ENCODE measurements at places on chromosomes 5 and 9. TPM values are rescaled to one million over a fixed set of nuclear protein-coding genes. Genes with fewer than 3 reads are reported as not detected.
A peak's percentile ranks its signal among the peaks of the same experiment; 100 is the strongest.

- no peak for DNase-seq
Observed at GRCh38 chr9:135616619-135617537, 22.5 kb downstream of the GLT6D1 start.

Gene SPINK5
- polyA plus RNA-seq = 0.70 TPM

DNA sequence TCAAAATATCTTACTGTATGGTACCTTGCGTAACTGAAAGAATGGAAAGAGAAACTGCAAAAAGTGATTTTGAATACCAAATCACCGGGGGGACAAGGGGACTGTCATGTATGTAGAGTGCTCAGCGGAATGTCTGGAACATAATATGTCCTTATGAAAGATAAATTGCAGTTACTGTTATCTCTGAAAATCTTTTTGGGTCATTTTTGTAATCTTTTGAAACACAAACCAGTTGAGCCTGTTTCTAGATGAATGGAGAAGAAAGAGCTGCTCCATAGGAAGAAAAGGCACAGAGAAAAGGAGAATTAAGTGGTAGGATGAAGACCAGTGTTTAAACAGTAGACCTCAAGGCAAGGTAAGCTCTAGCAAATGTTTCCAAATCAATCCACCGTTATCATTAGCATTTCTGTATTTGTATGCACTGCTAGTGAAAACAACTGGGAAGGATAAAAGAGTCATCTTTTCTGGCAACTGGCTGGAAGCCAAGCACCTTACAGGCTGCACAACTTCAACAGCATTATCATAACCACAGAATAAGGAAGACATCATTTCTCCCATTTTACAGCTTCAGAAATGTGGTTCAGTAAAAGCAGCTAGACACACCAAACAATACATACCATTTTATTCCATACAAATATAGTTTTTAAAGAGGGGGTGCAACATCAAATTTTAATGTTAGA, 158.5 kb downstream of the TRPM3 start:
- DNase-seq = no peak

GRCh38 chr5:37738057-37738691, 101.7 kb downstream of the GDNF start:
- peak; percentile 70 for DNase-seq

GRCh38 chr9:34615132-34615531, 3.2 kb upstream of the RPP25L start:
- no peak for DNase-seq

Gene DRD1
- polyA plus RNA-seq = 0.04 TPM

GRCh38 chr5:57302164-57302563, 128.3 kb downstream of the GPBP1 start:
- DNase-seq = no peak

GRCh38 chr5:150154618-150155128, 972 bp downstream of the PDGFRB start:
- DNase-seq = no peak

GRCh38 chr9:70534471-70534870, 120.0 kb upstream of the KLF9 start:
- DNase-seq = no peak

- DNase-seq = no peak
Observed at GRCh38 chr9:27165670-27166069, 56.6 kb downstream of the TEK start.

GRCh38 chr5:124824637-124825158, 78.3 kb upstream of the ZNF608 start:
- no peak for DNase-seq

- DNase-seq = no peak
Observed at GRCh38 chr5:160837749-160838593, 14.0 kb downstream of the ATP10B start.

GRCh38 chr5:124645396-124645795, 101.0 kb downstream of the ZNF608 start:
- DNase-seq = no peak

Gene SLC6A3
- polyA plus RNA-seq = 0.13 TPM

DNA sequence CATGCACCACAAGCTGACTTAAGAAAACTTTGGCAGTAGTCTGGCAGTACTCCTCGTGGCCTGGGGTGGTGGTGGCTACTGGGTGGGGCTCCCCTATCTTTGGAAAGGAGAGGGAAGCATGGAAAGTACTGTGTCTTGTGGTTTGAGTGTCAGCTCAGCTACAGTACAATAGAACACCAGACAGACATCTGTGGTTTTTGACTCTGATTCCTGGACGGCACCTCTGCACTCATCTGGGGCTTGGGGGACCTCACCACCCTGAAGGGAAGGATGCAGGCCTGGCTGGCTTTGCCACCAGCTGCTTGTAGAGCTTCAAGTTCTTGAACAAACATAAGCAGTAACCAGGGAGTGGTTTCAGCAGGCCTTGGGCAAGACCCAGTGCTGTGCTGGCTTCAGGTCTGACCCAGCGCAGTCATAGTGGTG, 40.6 kb downstream of the TNFSF8 start:
- no peak for DNase-seq

DNA sequence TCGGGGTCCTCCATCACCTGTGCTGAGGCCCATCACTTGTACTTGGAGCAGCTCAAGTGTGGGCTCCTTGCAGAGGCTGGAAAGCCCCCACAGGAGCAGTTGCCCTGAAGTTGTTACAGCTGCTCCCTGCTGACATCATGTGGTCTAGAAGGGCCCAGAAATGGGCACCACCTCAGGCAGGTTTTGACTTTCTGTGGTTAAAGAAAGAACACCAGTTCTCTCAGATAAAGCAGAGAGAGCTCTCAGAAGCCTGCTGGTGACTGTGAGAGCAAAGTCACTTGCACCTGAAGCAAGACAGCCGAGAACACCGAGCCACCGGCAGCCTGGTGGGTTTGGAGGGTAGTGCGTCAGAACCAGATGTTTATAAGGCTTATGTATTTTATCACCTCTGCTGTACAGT, 70.4 kb downstream of the MVB12B start:
- DNase-seq = no peak

Gene ANKH
- 85.6 TPM for polyA plus RNA-seq

Gene TRIM36
- 2.6 TPM for polyA plus RNA-seq

DNA sequence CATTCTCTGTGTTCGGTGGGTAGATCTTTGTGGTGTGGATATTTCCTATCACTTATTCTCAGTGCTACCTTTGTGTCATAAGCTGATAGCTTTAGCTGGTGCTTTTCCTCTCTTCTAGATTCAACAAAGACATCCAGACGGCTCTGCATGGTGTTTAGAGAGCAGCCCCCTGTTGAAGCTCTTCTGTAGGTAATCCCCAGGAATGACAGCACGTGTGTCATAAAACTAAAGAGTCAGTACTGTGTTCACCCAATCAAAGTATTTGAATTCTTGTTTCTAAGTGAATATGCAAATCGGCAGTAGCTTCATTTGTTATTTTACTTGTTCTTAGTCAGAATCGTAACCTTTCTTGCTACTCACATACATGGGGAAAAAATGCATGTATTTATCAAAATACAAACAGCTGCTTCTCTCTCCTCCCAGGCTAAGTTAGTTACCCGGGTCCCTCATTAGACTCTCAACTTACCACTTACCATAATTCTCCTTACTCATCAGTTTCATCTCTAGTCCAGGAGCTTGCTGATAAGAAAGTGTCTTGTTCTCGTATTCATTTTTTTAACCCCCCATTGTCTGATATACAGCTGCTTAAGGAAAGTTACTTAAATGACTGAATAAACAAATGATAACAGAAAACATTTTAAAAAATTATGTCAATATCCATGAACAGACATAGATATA, 1696.0 kb upstream of the WWC1 start:
- no peak for DNase-seq

Gene SGCD
- polyA plus RNA-seq = 9.0 TPM

Gene IGFBPL1
- polyA plus RNA-seq = 3.8 TPM

DNA sequence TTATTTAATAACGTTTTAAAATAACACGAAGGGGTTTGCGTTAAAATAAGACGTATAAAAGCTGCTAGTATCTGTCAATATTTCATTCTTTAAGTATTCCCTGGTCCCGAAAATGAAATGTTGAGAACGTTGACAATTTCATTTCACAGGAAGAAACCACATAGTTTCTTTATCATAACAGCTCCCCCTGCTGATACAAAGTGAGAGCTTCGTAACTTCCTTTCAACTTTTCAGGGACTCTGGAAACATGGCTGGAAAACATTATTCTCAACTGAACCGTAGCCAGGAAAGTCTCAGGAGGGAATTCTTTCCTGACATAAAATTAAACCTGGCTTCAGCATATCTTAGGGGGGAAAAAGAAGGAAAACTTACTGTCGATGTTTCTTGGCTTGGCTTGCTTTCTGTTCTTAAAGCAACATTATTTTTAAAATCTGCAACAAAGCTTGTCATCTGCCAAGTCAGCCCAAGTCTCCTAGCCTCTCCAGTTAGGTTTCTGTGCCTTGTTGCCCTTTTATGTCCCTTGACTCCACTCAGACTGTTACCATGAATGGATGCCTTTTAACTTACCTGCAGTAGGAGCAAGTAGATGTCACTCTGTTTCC, 122.9 kb upstream of the DAB2 start:
- peak; percentile 43 for DNase-seq

DNA sequence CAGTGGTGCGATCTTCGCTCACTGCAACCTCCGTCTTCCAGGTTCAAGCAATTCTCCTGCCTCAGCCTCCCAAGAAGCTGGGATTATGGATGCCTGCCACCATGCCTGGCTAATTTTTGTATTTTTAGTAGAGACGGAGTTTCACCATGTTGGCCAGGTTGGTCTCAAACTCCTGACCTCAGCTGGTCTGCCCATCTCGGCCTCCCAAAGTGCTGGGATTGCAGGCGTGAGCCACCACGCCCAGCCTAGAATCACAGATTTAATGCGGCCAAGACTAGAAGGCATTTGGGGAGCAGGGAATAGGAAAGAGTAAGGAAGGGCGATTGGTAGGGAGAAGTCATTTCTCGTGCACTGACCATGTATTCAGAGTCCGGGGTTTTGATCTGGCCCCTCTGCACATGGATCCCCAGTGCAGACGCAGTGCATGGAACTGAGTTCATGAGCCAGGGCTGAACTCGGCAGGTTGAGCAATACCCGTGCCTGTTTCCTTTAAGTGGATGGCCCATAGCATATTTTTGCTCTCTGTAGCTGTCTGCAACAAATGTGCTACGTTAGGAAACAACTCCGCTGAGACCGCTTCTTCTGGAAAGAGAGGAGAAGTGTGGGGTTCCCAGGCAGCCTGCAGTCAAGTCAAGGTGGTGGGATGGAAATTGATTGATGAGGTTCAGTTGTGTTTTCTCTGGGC, 3.4 kb upstream of the HMCN2 start:
- no peak for DNase-seq

GRCh38 chr5:66849803-66850202, 253.6 kb downstream of the MAST4 start:
- no peak for DNase-seq

Gene ARL10
- polyA plus RNA-seq = 6.5 TPM

DNA sequence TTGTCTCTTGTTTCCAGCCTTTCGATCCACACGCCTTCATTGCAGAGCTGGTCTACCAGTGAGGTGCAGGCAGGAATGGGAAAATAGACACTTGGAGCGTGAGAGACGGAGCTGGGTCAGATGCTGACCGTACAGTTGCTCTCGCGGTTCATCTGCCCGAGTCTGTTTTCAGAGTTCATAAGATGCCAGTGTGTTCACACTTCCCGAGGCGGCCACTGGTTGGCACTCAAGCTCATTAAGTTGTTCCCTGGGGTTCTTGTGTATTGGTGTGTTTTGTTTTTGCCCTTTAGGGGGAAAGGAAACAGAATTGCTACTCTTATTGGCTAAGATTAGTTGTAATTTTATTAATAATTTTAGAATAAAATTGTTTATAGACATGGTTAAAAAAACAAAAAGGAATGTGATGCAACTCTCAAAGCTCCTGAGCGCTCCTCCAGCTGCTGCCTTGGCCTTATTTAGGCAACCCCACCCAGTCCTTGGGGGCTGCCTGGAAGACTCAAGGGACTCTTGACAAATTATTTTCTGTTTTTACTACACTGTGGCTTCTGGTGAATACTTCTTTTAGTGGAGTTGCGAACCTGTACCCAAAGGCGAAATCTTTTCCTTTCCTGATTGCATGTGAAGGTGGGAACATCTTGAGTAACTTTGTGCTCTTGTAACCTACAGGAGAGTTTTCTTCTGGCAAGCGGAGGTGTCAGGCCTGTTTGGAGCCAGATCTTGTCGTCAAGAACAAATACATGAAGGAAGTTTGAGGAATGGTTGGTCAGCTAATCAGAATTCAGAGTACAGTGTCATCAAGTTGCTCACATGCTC, 146.1 kb downstream of the MAST4 start:
- no peak for DNase-seq

DNA sequence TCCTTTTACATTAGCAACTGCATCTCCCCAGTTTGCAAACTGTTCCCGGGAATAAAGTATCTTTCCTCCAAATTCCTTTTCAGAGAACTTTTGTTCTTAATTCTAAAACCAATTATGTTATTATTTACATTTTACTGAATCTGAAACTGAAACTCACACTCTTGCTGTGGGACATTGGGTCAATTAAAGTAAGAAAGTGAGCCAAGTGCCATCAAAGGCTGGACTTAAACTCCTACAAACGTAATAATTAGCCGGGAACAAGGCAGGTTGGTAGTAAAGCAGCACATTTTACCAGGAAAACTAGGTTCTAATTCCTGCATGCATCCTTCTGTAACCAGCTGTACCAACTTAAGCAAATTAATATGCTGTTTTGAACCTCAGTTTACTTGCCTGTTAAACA, 328.2 kb upstream of the ZNF462 start:
- DNase-seq = no peak

Gene STC2
- 1.3 TPM for polyA plus RNA-seq

- DNase-seq = no peak
Observed at GRCh38 chr9:16425562-16426231, 444.8 kb downstream of the BNC2 start.

DNA sequence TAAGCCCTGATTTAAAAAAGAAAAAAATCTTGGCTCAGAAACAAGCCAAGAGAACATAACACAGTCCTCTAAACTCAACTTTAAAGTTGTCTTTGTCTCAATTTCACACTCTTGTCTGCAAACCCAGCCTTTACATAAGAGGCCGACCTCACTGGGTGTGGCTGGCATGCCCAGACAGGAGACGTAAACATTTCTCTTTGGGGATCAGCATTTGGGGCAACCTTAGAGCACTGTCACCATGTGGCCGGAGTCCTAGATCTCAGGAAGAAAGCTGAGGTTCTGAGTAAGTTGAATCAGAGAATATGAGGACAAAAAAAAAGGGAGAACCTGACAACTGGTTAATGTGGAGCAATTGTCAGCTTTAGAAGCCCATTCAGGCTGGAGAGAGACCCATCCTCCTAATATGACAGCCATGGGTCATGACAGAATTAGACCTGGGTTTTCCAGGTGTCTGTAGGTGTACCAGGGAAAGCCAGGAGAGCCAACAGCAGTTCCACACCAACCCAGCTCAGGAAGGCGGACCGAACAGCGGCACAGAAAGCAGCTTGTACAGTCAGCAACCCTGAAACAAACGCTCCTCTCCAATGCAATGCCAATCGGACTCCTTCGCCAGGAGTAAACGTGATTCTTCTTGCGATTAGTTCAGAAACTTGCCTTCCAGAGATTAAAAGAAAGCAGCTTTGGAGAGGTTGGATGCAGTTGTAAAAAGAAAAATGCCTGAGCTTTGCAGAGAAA, 97.9 kb upstream of the MAP3K1 start:
- DNase-seq = no peak

GRCh38 chr5:141681695-141682641, at the start of gene ARAP3:
Gene ARAP3 (minus strand): TSS chr5:141682230. CDS start chr5:141680486, 1,744 bp downstream.
- DNase-seq = peak; percentile 91

- no peak for DNase-seq
Observed at GRCh38 chr5:111173476-111173875, 50.7 kb upstream of the CAMK4 start.

- peak; percentile 39 for DNase-seq
Observed at GRCh38 chr5:76604838-76605237, 18.4 kb downstream of the F2RL2 start.
